ENCODE measurements at places on chromosomes 2 and 18.

GRCh38 chr2:119481501-119482455 lies 42.5 kb downstream of the SCTR start:
- DNase-seq, result no peak

DNA sequence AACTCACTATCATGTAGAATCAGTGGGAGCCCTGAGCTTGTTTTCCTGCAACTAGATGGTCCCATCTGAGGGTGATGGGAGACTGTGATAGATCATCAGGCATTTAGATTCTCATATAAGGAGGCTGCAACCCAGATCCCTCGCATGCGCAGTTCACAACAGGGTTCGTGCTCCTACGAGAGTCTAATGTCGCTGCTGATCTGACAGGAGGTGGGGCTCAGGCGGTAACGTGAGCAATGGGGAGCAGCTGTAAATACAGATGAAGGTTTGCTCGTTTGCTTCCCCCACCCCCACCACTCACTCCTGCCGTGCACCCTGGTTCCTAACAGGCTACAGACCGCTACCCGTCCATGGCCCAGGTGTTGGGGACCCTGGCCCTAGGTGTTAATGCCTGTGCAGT lies 113.6 kb downstream of the RNF144A start:
- no peak for DNase-seq

- no peak for DNase-seq
Observed at GRCh38 chr2:88053296-88053695, 2.3 kb downstream of the KRCC1 start.

GRCh38 chr2:42113452-42113851 lies 55.7 kb upstream of the EML4 start:
- no peak for DNase-seq

DNA sequence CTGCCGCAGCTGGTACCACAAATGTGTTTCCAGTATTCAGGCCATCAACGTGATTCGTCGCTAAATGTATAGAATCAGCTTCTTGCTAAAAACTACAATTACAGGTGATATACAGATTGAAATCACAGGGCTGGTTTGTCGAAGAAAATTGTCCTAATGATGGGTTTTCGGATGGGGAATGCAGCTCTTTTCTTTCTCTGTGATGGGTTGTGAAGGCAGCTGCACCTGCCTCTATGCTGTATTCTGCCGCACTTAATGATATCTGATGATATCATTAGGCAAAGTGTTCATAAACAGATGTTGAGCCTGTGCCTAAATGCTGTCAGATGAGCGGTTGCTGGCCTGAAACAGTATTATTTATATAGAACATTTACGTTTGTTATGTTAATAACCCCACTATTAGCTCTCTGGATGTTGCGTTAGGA lies 218.1 kb downstream of the ARHGAP15 start:
- DNase-seq, result peak; percentile 39

DNA sequence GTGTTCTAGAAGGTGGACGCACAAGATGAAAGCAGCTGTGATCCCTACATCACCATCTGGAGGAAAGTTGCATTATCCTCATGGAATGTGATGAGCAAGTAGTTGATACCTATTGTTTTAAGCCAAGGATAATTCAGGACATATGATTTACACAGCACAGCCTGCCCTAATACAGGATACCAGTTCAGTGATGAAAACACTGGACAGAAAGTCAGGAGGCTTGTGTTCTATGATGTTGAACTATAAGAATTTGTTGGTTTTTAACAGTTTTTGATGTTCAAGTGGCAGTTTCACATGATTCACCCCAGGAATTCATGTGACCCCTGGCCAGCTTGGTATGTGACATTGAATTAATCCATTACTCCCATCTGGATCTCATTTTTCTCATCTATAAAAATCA lies 6.2 kb upstream of the CHST10 start:
- DNase-seq, result no peak

- no peak for DNase-seq
Observed at GRCh38 chr2:17634997-17635396, 94.5 kb downstream of the VSNL1 start.

GRCh38 chr2:188016917-188017316 lies 274.8 kb upstream of the GULP1 start:
- peak; percentile 21 for DNase-seq

DNA sequence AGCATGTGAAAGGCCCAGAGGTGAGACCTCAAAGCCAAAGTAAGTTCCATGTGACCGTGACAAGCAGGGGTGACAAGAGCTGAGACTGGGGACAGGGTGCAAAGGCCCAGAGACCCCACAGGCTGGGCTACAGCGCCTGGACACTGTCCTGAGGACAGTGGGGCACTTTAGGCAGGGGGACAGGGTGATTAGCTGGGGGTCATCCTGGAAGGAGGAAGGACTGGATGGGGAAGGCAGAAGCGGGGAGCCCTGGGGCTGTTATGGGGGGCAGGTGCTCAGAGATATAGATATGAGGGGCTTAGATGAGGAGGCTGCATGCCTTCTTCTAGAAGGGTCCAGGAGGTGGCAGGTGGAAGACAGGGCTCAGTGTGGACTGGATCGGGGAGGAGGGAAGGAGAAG lies 31.5 kb downstream of the KIF1A start:
- DNase-seq, result no peak

DNA sequence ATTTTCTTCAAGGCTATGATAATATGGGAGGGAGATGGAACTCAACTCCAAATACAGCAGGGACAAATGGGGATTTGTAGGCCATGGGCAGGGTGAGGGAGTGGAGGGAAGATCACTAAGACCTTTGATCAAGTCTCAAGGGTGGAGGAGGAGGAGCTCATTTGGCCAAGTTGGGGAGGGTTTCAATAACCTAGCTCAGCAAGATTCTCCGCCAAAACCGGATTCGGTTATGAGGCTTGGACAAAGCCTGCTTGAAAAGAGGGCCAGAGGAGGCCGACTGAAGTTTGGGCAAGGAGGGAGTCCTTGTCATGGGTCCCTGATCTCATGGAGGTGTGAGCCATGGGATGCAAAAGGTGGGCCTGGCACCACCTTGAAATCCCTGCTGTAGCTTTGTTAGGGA lies 68.8 kb downstream of the TSN start:
- DNase-seq, result no peak

GRCh38 chr2:221501210-221501882 lies 70.8 kb downstream of the EPHA4 start:
- no peak for DNase-seq

- DNase-seq, result no peak
Observed at GRCh38 chr18:78199611-78200010, 780.0 kb upstream of the SALL3 start.

DNA sequence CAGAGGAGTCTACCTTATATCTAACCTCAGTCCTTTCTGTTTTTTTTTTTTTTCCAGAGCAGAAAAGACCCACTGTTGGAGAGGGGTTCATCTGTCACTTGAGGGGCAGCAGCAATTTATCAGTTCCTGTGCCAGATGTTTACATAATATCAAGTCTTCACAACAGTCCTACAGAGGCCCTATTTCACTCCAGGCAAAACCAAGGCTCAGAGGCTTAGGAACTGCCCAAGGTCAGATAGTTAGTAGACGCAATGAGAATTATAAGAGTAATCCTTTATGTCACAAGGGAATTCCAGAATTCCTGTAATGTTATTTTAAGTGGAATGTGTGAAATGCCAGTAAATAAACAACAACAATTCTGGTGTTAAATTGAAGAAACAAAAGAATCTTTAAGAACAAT lies 696.1 kb downstream of the NRXN1 start:
- no peak for DNase-seq

DNA sequence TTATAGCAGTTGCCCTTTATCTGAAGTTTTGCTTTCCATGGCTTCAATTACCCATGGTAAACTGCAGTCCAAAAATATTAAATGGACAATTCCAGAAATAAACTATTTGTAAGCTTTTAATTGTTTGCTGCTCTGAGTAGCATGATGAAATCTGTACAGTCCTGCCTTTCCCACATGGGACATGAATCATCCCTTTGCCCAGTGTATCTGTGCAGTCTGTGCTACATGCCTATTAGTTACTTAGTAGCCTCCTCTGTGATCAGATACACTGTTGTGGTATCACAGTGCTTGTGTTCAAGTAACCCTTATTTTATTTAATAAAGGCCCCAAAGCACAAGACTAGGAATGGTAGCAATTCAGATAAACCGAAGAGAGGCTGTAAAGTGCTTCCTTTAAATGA lies 810.6 kb upstream of the PIK3C3 start:
- DNase-seq, result no peak

- peak; percentile 79 for DNase-seq
Observed at GRCh38 chr2:5123582-5124196, 568.5 kb upstream of the SOX11 start.

DNA sequence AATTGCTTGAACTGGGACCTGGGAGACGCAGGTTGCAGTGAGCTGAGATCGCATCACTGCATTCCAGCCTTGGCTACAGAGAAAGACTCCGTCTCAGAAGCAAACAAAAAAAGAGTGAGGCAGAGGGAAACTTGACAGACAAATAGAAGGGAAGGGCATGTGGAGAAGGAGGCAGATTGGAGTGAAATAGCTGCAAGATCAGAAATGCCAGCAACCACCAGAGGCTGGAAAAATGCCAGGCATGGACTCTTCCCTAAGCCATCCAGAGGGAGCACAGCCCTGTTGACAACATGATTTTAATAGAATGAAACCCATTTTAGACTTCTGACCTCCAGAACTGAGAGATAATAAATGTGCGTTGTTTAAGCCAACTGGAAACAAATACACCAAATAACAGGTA lies 447.2 kb upstream of the SPHKAP start:
- DNase-seq, result no peak

DNA sequence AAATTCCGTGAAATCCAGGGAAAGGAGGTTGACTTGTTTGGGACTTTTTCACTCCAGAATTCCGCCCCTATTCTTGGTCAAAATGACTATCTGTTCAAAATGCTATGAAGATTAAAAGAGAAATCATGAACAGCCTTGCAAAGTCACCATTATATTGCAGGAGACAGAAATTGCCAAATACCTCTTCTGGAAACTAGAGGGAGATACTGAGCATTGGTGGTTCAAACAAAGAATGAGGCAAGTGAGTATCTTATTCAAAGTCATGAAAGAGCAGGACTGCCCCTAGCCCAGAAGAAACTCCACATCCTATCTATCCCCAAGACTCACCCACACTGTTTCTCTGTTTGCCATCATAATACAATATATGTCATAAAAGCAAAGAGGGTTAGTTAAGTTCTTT lies 862.3 kb upstream of the POU3F3 start:
- DNase-seq, result no peak

- DNase-seq, result no peak
Observed at GRCh38 chr2:72570413-72570812, 255.4 kb downstream of the EXOC6B start.

- DNase-seq, result no peak
Observed at GRCh38 chr18:44922968-44923367, 242.3 kb downstream of the SETBP1 start.

DNA sequence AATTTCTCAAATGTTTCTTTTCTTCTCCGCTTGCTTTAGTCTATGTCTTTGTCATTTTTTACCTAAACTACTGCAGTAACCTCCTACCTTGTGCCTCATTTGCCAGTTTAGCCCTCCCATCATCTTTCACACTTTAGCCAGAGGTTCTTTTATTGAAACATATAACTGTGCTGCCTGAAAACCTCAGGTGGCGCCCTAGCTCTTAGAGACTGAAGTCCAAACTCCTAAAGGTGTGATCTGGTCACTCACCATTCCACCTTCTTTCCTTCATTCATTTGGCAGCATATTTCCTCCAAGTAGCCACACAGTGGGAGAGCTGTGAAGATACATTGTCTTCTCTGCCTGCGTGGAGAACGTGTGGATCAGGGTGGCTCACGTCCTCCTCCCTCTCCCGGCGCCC lies 98.2 kb upstream of the MAPRE2 start:
- DNase-seq, result no peak

DNA sequence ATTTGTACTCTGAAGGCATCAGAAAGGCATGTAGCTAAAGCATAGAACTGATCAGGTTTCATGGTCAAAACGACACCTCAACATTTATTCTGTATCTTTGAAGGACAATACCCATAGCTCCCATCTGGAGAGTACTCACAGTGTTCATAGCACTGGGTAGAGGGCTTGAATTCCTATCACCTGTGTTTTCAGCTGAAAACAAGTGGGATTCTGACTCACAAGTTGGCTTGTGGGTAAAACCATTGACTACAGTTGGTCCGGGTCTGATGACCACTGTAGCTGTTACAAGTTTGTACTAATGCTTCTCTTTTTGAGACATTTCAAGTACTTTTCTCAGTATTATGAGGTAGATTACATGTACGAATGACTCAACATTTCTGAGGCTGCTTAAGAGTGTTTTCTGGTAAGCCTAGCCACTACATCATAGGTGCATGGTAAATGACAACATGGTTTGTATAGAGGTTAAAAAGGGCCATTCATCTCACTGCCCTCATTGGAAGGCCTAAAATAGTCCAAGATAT lies 68.6 kb upstream of the PELI1 start:
- DNase-seq, result no peak

Measured in SK-N-DZ (cell line).